CD4-positive, alpha-beta T cell treated with Interferon alpha-2 for 1 hour (primary cell): ENCODE measurements at places on chromosomes 16 and 17.

- no peak for DNase-seq
Observed at GRCh38 chr16:87828071-87828906, 41.0 kb downstream of the SLC7A5 start.

- DNase-seq = no peak
Observed at GRCh38 chr17:75591722-75592302, 4.2 kb downstream of the MYO15B start.

GRCh38 chr16:72372087-72373045 is 200.4 kb upstream of the PMFBP1 start:
- no peak for DNase-seq

DNA sequence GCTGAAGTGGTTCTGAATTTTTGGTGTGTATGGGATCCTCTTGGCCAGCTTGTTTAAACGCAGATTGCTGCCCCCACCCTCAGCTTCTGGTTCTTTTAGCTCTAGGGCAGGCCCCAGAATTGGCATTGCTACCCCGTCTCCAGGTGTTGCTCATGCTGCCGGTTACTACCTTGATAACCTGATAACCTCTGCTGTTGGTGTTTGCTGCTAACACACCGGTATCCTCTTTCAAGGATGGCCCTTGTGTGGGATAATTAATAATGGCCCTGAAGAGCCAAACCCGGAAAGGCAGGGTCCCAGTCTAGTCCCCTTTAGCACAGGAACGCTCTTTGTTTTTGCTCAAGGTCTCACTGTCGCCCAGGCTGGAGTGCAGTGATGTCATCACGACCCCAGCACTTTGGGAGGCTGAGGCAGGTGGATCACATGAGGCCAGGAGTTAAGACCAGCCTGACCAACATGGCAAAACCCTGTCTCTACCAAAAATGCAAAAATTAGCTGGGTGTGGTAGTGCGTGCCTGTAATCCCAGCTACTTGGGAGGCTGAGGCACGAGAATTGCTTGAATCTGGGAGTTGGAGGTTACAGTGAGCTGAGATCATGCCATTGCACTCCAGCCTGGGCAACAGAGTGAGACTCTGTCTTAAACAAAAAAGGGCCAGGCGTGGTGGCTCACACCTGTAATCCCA is 1.3 kb upstream of the ST3GAL2 start:
- DNase-seq = no peak

GRCh38 chr16:61842666-61843065 is 193.6 kb downstream of the CDH8 start:
- DNase-seq = no peak

DNA sequence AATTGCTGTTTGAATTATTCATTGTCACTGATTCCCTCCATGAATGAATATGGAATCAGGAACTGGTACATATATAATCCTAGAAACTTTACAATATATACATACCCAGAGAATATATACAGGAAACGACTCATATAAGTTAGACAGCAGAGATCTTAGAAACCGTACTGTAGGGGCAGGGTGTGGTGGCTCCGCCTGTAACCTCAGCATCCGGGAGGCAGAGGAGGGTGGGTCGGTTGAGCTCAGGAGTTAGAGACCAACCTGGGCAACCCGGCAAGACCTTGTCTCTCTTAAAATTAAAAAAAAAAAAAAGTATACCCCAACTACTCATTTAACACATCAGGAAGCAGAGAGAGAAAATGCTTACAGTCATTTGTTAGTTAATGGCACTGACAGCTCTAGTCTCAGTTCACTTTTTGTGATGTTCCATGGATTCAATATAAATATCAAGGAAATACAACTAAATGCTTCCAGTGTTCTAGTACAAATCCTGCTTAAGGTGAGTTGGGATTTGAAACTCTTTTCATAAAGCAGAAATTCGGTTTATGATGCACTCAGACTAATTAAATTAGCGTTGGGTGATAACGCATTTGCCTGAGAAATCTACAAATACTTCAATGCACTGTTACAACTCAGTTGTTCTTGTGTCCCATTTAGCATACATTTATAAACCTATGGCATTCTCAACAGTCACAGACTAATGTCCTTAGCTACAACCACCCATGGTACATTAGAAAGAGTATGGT is 5.6 kb downstream of the GLG1 start:
- DNase-seq = peak; percentile 77
